ENCODE measurements at places on chromosomes 12 and 14. TPM values are rescaled to one million over a fixed set of nuclear protein-coding genes. Genes with fewer than 3 reads are reported as not detected.

GPD1 gene
- total RNA-seq = 0.34 TPM

SLC2A14 gene
- total RNA-seq = 8.0 TPM

DNA sequence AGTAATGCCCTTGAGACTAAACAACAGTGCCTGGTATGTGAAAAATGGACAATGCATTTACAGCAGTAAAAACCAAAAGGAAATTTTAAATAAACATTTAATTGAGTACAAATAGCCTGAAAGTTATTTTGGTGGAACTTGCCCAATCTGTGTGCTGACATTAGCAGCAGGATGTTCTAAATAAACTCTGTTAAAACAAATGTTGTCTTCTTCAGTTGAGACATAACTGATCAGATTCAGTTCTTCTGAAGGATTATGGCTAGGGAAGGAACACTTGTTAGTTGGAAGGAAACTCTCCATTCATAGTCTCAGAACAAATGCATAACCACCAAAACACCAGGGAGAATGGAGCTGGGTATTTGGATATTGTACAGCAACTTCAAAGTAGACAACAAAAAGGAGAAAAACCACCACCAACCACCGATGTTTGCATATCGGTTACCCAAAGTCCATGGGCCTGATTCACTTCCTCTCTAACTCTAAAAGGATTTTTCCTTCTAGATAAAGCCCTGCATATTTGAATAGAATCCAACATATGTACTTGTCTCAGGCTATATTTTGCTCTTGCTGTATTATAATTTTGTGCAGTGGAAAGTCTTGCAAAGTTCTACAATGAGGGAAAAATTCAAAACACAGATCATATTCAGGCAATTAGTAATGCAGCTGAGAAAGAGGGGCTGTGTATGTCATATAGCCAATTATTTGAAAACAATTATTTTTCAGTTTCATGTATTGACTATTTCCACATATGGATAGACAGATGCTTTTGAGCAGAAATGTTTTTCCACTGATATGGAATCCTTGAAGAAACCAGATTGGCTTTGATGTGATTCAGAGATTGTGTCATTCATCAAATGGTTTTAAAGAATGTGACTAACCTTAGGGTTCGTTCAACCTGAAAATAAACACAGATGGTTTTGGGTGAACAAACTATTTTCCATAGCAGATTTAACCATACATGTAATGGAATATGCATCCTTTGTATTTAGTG lies 152.2 kb upstream of the BMP4 start:
- no peak for DNase-seq

DNA sequence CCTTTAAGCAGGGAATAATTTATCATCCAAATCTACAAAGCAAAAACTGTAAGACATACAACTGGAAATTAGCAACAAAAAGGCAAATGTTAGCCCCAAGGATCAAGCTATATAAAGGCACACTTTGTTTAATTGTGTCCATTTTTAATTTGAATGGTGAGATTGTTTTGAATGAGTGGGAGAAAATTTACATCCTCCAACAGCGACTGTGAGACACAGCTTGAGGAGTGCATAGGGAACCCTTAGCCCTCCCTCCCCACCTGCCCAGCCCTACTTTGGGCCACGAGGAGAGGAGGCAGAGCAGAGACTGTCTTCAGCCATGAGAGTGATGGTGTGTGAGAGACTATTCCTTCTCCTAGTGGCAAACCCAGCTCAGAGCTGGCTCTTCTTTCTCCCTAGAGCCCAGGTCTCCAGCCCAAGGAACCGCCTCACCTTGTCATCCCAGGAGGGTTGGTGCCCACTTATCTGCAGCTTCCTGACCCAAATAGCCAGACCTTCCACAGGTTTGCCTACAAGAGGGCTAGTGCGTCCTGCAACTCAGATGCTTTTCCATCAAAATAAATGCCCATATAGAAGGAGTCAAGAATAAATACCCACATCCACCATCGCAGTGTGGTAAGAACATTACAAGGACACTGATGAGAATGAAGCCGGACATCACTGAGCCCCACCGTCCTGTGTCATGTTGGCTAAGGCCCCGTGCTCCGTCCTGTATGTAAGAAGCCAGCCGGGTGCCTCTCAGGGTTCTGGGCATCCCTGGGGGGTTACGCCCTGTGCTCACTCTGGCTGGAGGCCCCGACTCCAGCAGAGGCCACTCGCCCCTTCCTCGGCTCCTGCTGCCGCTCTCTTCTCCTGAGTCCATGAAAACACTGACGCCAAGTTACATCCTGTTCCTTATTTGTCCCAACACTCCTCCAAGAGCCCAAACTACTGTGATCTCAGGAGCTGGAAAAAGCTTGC lies 36.4 kb upstream of the C14orf180 start:
- DNase-seq = no peak

ASCL1 gene
- total RNA-seq = not detected

CCDC196 gene
- total RNA-seq = not detected

DNA sequence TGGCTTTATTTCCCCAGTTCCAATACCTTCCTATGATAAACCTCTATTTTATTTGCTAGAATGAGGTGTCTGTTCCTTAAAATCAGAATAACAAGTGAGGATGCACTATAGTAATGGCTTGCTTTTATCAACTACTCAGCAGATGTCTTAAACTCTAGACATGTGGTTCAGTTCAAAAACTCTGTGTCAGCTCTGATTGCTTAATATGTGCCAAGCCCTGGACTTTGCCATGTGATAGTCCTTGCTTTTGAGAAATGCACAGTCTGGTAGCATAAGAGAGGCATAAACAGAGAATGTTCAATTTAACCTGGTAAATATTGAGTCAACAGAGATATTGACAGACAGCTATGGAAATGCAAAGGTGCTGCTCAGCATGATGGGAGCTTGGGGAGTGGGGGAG lies 254.8 kb downstream of the PDZRN4 start:
- DNase-seq = no peak

DNA sequence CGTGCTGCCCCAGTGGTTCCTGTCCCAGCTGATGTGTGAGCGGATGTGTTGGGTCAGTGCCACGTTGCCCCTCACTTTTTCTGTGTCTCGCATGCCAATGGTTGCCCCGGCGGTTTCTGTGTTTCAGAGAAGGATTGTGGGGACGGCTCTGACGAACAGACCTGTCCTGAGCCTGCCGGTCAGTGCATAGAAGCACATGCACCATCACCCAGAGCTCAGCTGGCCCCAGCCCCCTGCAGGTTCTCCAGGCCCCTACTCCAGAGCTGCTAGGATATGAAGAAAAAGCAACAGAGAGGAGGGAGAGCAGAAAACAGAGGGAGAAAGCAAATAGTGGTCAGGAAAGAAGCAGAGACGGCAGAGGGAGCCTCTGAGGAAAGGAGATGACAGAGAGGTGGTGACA lies 20.6 kb upstream of the LRP1-AS start:
- DNase-seq = no peak

DNA sequence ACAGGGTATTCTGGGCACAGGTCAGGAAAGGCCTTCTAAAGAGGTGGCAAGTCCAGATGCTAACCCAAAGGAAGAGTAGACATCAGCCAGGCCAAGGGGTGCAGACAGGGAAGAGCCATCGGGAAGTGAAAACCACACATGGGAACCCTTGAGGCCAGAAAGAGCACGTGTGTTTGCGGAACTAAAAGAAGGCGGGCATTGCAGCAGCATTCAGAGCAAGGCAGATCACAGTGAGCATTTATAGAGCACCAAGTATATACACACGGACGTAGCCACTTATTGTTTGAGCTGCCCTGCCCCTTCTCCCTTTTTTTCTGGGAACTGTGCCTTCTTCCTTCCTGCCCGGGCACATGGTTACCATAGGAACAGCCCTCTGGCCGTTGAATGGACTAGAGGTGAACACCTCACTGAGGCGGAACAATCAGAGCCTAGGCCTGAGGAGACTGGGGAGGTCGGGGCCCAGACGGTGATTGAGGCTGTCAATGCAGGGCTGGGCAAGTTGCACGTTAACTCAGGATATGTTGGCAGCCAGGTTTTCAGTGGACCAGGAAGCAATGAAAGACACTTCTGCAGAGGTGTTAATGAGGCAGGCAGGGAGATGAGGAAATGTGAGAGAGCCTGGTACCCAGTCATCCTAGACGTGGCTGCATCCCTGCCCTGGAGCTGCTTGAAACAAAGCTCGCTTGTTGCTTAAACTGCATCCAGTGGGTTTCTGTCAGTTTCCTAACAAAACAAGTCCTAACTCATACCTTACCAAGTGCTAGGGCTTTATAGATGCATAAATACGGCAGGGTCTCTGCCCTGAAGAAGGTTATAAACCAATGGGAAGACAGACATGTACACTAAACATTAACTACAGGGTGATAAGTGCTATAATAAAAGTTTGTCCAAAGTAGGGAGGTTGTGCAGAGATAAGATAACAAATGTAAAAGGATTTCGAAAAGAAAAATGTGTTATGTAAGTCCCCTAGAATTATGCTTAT lies 34.2 kb downstream of the MOAP1 start:
- DNase-seq = no peak

DNA sequence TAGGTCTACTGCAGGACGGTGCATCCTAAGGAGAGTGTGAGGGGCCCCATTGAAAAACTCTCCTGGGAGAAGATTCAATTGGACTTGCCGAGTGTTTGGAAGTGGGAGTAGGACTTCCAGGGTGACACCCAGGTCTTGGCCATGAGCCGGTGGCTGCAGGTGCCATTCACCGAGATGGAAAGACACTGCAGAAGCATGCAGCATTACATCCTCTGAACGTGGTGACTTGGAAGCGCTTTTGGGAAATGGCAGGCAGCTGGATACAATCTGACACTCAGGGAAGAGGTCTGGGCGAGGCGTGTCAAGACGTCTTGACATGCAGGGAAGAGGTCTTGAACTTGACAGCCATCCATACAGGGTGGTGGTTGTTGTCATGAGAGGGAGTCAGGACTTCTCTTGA lies 126.9 kb downstream of the PAPOLA start:
- DNase-seq = no peak

CLEC6A gene
- not detected for total RNA-seq

AVPR1A gene
- not detected for total RNA-seq

NTS gene
- total RNA-seq = not detected

AMHR2 gene
- total RNA-seq = not detected

DCN gene
- total RNA-seq = not detected

DNA sequence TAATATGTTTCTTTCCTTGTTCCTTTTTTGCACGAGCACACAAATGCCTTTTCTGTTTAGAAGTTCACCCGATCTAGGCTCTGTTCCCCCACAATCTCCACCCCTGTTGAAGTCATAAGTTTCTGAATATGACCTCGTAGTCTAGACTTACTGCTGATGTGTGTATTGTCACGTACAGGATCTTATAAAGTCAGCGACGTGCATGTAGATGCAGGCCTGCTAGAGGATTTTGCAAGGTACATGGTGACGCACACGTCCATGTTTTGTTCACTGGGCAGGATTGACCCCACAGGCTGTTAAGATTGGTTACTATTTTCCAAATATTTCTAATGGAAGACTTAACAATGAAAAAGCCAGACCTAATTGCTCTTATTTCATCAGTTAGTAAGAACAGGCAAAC lies 46.2 kb upstream of the CCDC91 start:
- no peak for DNase-seq

- DNase-seq = no peak
Measured at GRCh38 chr12:24631676-24632426, 317.1 kb downstream of the BCAT1 start.

IL22 gene
- total RNA-seq = 6.4 TPM

DNA sequence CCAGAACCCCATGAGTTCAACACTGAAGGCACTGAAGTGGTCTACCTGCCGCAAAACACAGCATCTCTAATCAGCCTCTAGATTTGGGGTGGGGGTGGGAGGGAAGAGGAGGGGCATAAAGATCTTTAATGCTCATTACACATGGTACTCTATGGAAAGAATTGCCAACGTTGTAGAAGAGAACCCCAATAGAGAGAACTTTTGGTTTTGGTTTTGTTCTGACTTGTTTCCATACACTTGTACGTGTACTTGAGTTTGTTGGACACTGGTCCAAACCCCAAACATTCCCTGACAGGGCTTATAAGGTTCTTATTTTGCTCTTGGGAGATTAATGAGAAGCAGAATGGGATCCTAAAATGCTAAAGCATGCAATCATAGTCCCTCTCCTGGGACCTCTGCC lies 31.0 kb downstream of the GNPTAB start:
- no peak for DNase-seq

DNA sequence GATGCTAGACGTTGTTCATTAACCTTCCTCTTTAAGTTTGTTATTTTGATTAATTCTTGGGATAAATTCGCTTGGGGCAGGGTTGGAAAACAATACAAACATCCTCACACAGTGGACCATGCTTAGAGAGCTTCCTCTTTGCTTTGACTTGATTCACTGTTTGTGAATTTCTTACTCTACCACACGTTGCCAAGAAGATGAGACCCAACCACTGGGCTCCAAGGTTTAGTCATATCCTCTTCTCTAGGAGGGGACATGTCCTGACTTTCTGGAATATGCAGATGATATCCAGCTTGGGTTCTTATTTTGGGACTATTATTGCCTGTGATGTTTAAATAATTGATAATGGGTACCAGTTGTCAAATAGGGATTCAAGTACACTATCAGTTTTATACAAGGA lies 428.2 kb downstream of the ATP23 start:
- no peak for DNase-seq

- DNase-seq = no peak
Measured at GRCh38 chr12:122206976-122207375, 3.5 kb downstream of the B3GNT4 start.

NCKAP5L gene
- total RNA-seq = 2.9 TPM

DNA sequence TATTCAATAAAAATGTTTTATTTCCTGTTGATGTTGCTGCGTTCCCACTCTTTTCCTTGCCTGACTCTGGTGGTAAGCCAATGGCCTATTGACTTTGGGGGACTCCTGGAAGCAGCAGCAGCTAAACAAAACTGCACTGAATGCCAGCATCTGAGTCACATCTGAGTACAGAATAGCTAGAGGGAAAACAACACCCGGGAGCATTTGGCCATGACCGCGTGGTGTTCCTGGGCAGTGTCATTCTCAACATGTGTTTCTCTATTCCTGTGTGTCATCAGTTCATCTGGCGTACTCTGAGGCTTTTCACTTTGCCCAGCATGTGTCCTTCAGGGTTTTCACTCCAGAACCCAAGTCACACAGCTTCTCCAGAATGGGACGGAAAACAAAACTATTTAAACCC lies 238.8 kb downstream of the PAWR start:
- no peak for DNase-seq

TAS2R42 gene
- not detected for total RNA-seq

DNA sequence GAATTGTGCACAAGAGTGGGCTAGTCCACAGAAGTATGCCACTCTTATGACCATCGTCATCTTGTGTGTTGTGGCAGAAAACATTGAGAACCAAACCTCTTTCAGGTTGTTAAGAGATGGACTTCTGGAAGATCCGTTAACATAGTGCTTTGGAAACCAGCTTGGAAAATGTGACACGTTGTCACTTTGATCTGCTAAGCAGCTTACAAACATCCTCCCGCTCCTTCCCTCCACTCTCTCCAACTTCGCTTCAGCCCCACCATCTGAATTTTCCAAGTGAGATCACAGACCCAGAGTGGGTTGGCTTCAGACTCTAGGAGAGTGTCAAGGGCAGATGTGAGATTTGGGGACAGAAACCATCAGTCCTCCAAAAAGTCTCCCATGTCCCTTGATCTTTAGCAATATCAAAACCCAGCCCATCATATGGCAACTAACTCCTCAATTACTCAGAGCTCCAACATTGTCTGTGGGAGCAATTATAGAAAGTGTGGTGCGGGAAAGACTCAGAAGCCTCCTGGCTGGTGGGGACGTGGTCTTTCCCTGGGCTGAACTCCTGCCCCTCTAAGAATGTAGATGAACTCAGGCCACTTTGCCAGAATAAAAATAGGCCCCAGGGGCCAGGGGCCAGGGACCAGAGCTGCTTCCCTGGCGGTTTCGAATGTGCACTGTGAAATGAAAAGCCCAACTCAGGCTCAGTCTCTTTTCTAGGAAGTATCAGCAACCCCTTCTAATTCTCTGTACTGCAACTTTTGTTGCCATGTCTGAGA lies 129.5 kb downstream of the SLC38A6 start:
- DNase-seq = no peak
